ENCODE measurements at places on chromosomes 12 and 14.
A peak's percentile ranks its signal among the peaks of the same experiment; 100 is the strongest.

- peak; percentile 17 for DNase-seq
Measured at GRCh38 chr12:110314308-110314707, 33.3 kb downstream of the ATP2A2 start.

DNA sequence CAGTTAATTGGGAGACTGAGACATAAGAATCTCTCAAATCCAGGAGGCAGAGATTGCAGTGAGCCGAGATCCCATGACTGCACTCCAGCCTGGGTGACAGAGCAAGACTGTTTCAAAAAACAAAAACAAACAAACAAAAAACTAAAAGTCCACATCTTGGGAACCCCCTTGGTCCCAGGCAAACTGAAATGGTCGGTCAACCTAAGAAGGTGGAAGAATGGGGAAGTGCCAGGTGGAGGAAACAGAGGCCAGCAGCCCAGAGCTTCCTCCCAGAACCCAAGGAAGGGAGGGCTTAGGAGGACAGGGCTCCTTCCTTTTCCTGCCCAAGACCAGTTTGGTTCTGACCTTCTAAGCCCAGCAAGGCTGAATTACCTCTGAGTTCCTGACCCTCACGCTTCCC is 121.0 kb upstream of the FUT8 start:
- DNase-seq = peak; percentile 35

DNA sequence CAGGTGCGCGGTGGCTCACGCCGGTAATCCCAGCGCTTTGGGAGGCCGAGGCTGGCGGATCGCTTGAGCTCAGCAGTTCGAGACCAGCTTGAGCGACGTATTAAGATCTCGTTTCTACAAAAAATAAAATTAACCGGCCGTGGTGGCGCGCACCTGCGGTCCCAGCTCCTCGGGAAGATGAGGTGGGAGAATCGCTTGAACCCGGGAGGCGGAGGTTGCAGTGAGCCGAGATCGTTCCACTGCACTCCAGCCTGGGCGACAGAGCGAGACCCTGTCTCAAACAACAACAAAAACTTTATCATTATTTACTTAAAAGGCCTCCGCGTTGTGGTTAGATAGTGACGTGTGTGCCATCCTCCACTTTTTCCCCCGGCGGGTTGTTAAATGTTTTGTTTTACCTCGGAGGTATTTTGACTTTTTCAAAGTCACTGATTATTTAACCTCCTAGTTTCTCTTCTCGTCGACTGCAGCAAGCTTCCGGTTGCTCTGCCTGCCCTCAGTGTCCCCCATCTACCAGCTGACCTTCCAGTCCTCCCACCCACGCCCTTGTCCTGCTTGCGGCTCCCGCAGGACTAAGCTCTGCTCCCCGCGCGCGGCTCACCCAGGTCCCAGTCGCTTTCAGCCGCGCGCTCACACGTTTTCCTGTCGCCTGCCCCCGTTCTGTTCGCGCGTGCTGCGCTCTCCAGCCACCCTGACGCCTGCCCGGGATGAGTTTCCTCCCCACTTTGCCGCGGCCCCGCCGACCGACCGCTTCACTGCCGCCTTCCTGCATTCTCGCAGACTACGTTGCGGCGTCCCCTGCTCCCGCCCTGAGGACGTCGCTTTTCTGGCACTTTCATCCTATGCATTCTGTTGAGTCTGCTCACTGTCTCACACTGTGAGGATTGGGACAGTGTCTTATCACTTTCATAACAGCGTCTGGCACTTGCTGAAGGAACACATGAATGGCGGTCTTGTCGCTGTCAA is 1.2 kb upstream of the SCAF11 start:
- peak; percentile 95 for DNase-seq

GRCh38 chr14:35229084-35229791 is 62.9 kb upstream of the PSMA6 start:
- DNase-seq = peak; percentile 33

DNA sequence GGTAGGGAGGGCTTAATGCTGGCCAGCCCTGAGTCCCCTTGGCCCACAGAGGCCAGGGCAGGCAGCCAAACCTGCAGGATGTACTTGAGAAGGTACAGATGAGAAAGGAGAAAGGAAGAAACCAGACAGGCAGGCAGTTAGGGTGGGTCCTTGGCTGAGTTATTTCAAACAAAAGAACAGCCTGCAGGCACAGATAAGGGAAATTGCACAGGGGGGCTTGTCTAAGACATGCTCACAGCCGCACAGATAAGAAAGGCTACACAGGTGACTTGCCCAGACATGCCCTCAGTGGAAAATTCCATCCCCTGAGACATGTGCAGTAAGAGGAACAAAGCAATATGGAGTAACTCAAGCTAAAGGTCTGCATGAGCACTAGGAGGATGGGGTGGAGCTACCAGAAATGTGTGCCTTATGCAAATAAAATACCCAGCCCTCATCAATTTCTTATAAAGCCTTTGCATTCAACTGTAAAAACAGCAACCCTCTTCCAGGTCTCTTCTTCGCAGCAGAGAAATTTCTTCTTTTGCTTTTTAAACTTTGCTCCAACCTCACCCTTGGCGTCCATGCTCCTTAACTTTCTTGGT is 158.2 kb upstream of the RGS6 start:
- DNase-seq = no peak

DNA sequence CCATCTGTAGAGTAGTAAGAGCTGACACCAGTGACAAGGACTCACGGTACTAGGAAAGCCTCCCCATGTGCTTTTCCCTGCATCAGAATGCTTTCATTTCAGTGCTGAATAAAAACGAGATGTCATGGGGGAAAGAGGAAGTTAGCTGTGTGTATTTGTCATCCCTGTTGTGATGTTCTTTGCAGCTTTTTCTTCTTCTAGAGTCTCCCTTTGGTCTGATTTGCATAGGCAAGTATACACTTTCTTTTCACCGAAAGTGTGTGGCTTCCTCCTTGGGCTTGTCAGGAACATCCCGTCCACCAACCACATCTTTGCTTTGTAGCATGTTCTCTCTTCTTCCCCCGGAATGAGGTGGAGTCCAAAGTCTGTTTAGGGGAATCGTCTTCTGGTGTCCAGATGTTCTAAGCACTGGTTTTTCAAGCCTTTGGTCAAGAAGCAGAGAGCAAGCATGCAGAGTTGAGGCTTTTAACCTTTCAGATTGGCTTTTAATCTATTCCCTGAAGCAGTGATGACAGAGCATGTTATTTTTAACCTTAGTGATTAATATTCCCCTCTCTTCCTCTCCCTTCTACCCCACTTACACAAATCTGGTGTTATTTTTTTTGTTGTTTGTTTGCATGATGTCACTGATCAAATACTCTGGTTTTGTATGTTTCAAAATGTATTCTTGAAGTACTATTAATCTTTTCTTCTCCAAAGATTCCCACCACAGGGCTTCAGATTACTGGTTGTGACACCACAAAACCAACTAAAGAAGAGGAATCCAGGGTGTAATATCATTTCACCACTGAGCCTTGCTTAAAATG is 163.4 kb downstream of the SAMD4A start:
- peak; percentile 76 for DNase-seq

DNA sequence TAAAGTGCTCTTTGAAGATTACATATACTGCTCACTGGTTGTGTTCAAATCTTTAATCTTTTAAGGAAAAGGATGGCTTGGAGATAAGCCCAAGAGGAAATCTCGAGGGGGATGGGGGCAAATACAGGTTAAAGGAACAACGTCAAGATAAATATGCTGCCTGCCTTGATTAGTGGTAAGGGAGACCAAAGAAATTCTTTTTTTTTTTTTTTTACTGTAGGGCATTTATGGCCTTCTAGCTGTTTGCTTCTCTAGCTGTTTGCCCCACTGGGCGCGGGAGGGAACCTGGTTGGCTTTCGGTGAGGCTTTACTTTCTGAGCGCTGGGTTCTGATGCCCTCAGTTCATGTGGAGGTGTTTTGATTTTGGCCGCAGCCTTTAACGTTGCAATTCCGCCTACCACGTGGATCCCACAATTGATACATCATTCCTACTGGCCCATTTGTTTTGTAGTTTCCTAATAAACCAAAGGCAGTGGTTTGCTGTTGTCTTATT is 5.7 kb downstream of the CCND2 start:
- DNase-seq = no peak

DNA sequence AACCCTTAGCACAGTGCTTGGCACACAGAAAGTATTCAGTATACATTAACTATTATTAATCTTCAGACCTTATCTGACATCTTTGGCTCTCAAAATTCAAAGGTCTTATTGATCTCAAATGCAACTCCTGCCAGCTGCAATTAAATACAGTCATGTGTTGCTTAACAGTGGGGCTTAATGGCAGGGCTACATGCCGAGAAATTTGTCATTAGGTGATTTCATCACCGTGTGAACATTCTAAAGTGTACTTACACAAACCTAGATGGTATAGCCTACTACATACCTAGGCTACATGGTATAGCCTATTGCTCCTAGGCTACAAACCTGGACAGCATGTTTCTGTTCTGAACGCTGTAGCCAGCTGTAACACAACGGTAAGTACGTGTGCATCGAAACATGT is 156.3 kb upstream of the TMCC3 start:
- DNase-seq = no peak

- DNase-seq = no peak
Measured at GRCh38 chr12:63319386-63319785, 168.4 kb upstream of the AVPR1A start.

GRCh38 chr14:92538412-92538985 is 24.9 kb downstream of the RIN3 start:
- no peak for DNase-seq

DNA sequence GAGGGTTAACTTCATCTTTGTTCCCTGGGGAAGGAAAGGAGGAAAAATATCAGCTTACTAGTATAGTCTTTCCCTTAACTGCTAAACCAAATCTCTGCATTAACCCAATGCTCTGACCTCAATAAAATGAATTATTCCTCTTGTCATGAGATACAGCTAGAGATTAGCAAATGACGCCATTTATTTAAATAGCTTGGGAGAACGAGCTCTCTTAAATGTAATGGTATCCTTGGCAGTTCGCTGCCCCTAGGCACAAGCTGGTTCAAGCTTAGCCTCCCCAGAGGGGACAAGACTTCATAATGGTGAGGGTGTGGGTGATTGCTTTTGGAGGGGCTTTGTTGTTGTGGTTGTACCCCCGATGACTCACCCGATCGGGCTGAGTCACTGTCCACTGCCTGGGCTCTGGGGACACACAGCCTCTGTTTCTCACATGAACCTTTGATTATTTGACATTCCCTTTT is 19.6 kb downstream of the FNTB start:
- no peak for DNase-seq

- no peak for DNase-seq
Measured at GRCh38 chr14:71956920-71957563, 24.8 kb downstream of the RGS6 start.

DNA sequence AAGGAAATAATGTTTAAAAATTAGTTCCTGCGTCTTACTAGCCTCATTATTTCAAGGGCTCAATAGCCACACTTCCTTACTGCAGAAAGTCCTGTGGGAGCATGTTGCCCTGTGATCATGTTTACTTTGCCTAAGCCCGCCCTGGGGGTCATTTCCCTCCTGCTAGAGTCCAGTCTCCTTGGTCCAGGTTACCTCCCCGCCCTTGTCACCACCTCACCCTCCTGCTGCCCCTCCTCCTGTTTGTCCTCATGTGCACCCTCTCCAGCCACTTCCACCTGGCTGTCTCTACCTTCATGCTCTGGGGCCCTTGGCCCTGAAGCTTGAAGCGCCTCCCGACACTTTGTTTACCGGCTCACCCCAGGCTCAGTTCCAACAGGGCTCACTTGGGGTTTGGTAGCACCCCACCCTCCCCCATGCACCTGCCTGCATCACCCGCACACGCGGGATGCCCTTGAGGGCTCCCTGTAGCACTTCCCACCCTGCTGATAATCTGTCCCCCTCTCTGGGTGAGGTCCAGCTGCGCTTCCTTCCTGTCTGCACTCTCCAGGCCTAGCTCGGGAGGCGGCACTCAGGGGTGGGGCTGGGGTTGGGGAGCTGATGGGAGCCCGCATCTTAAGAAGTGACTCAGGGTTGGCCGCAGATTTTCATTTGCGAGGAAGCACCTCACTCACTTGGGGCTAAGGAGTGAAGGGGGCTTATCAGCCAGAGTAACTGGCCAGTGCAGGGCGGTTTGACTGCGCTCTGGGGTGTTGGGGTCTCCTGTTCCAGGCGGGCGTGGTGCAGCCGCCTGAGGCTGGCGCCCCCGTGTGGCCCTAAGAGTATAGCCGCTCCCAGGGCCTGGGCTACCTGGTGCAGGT is 40.1 kb downstream of the SMIM41 start:
- no peak for DNase-seq

DNA sequence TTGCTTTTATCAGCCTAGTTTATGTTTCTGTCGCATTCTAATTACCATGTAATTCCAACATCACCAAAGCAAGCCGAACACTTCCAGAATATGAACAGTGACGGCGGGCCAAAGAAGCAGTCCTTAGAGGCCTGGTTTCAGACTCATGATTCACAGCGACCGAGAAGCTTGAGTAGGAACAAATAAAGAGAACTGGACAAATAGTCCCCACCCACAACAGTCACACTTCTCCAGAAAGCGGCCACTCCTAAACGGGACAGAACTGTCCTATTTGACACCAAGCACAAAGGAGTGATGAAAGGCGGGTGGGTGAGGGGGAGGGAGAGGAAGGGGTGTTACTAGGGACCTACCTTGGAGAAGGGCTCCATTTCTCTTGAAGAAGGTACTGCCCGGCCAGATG is 136.4 kb downstream of the FOXN3 start:
- DNase-seq = peak; percentile 90

DNA sequence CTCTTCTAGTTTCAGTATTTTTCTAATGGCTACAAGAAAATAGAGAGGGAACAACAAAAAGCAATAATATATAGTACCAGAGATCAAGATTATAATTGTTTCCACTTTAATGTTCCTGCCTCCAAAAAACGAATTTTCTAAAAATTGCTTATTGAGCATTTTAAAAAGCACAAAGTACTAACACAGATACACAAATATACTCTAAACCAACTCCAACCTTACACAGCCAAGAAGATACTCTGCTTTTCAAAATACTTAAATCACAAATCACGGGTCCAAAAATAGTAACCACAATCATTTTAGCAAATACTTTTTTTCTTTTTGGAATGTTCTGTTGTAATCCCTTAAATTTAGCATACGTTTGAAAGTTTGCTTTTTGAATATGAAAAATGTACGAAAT is 2.0 kb downstream of the YAF2 start:
- no peak for DNase-seq

- DNase-seq = peak; percentile 98
Measured at GRCh38 chr12:95473884-95474659, at the start of gene METAP2. Gene METAP2 (plus strand): TSS chr12:95474152. CDS start chr12:95474180, 28 bp downstream.

DNA sequence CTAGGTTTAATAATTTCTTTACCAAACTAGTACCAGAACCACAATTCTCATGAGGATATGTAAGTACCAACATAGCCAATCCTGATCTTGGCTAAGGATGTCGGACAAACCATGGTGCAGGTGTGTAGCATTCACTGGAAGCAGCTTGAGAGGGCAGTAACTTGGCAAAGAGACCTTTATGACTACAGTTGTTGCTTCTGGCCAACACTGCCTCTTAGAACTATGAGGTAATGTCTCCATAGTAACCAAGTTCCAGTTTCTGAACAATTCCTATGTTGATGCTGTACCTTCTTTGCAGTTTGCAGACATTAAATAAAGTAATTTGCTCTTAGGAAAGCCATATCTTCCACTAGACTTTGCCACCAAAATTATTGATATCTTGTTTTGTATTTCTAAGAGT is at the start of gene LMNTD1:
LMNTD1 (minus strand) TSS at position 186 of the 400 bp plus-strand sequence. CDS start 324 bp downstream, outside the sequence.
- DNase-seq = no peak

GRCh38 chr14:48504921-48505320 is 829.5 kb upstream of the MDGA2 start:
- DNase-seq = no peak

Measured in inflammatory macrophage (primary cell).